ENCODE measurements at places on chromosomes 4 and X.

DNA sequence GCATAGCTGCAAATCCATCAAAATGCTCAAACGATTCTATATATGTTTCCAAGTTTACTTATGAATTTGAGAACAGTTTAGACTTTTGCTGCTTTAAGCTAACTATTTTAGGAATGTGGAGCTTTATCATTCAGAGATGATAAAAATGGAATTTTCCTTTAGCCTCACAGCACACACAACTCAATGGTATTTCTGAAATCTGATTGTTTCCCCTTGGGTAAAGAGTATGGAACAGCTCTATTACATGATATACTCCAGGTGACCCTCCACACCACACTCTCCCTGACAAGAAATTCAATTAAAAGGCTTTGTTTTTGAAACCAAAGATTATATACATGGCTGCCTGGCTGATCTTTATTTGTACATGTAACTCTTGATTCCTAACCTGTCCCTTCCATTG is 120.0 kb downstream of the LUZP4 start:
- no peak for DNase-seq

DNA sequence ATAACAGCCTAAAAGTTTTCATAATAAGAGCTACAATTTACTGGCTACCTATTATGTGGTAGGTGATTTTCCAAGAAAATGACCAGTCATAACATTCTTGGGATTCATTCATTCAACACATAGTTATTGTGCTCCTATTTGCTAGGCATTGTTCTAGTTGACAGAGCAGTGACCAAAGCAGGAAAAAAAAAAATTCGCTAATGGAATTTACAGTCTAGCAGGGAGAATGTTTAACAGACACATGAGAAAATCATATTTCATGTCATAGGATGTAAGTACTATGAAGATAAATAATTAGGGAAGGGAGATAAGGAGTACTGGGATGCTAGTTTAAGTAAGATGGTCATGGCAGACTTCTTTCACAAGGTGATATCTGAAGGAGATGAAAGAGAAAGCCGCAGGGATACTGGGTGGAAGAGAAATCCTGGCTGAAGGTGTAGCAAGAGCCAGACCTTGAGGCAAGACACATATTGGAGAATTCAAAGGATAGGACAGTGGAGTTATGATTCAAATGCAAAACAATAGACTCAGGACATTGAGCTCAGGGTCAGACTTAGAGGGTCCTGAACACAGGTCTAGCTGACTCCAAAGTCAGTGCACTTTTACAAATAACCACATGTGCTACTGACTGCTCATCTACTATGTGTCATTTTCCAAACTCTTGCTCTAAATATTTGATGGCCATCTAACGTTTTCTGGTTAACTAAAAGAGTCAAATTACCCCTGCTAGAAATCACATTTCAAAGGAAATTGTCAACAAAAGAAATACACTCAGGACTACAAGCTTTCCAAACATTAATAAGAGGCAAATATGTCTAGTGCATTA is 20.4 kb downstream of the SPCS3 start:
- DNase-seq, result no peak

DNA sequence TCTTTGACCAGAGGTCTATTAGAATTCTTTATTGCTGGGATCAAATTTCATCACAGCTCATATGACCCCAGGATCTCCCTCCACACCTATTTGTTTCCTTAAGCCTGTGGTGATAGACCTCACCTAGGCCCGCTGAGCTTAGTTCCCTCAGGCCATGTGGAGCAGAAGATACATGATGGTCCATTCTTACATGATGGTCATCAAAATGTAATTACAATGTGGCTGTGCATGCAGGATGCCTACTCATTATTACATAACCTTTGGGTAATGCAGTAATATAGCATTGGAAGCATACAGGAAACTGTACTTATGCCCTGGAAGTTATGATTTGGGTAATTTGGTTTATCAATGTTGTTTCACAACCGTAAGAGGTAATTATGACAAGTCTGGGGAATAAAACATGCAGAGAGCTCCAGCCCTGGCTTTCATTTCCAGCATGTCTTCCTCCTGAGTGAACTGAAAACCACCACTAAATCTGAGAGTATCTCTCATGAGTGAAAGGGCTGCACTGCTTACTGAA is 67.0 kb upstream of the AGA start:
- DNase-seq, result no peak

DNA sequence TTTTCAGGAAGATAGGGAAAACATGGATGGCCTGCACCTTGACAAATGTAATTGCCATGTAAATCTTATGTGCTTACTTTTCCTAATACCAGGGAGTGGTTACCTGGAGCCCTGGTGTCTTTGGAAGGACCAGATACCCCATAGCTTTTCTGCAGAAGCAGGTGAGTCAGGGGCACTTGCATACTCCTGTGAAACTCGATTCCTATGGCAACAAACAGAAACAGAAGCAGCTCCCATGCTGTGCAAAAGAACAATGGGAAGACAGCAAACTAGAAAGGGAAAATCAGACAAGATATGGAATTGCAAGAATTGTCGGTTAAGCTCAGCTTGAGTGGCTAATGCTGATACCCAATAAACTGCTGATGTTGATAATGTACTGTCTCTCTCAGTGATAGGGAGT is 117.4 kb upstream of the AFF2 start:
- DNase-seq, result no peak

DNA sequence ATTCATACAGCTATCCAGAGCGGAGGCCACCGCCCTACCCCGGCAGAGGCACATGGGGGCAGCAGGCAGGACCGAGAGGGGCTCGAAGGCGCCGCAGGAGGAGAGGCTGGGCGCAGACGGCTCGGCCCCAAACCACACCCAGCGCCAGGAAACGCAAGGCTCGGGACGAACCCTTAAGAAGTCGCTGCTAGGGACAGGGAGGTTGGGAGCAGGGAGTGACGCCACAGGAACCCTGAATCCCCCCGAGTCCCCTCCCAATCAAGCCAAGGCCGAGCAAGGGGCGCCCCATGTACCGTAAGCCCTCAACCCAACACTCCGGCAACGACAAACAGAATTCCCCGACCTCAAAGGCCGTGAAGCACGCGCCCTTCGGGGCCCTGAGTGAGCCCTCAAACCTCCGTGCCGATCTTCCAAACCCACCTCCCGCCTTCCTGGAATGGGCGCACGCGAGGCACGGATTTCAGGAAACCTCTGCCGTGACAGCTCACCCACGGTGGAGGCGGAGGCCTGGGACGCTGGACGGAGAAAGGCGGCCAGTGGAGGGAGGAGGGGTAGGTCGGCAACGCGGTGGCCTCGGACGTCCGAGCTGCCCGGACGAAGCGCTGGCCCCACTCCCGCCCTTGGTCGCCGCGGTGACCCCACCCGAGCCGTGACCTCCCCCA is 1.8 kb downstream of the ZFYVE28 start:
- no peak for DNase-seq

- DNase-seq, result no peak
Observed at GRCh38 chrX:37425370-37425769, 76.2 kb downstream of the PRRG1 start.

- no peak for DNase-seq
Observed at GRCh38 chrX:42098900-42099299, 175.5 kb upstream of the CASK start.

DNA sequence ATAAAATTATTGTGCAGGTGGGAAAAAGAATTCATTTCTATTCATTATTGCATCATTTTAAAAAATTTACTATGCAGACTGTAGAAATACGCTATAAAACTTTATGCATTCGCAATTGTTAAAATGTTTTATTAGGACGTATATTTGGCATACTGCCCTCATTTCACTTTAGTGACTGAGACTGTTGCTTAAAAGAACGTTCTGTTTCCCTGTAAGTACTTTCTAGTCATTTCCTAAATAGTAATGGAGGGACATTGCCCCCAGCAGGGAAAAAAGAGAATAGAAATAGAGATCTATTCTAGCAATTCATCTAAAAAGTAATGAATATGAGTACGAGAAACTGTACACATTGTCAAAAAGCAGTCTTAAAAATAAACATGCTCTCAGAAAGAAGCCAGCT is 1295.8 kb upstream of the TENM3 start:
- no peak for DNase-seq

- DNase-seq, result no peak
Observed at GRCh38 chr4:39613093-39613656, 25.5 kb downstream of the SMIM14 start.

DNA sequence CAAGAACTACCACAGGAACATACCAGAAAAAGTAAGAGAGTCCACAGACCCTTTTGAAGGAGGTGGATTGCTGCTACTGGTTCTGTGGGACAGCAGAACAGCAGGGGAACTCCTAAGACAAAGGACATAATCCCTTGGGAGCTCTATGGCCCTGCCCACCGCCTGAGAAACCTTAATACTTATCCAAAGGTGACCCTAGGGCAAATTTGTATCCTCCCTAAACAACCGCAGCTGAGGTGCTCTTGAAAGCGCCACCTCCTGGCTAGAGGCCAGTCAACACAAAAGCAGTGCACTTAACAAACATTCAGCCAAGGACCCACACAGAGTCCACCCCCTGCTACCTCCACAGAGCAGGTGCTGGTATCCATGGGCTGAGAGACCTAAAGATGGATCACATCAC is 136.8 kb downstream of the ADAM29 start:
- DNase-seq, result no peak

- DNase-seq, result no peak
Observed at GRCh38 chr4:105605493-105605892, 53.1 kb downstream of the ARHGEF38 start.

DNA sequence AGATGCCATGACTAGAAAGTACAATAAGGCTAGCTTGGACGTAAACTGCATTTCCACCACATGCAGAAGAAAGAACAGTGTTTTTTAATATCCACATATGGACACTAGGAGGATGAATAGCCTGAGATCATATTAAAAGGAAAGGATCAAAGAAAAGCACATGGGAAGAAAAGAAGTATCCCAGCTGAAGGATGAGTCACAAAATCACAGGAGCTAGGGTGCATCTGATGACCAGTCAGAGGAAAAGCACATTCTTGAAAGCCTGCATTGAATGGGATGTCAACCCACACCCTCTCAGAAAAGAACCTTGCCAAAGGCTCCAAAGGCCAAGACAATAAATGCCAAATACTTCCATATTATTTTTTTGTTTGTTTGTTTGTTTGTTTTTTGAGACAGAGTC is 56.8 kb upstream of the PRDX4 start:
- DNase-seq, result no peak

- DNase-seq, result no peak
Observed at GRCh38 chr4:14562901-14563300, 439.4 kb upstream of the CPEB2 start.

DNA sequence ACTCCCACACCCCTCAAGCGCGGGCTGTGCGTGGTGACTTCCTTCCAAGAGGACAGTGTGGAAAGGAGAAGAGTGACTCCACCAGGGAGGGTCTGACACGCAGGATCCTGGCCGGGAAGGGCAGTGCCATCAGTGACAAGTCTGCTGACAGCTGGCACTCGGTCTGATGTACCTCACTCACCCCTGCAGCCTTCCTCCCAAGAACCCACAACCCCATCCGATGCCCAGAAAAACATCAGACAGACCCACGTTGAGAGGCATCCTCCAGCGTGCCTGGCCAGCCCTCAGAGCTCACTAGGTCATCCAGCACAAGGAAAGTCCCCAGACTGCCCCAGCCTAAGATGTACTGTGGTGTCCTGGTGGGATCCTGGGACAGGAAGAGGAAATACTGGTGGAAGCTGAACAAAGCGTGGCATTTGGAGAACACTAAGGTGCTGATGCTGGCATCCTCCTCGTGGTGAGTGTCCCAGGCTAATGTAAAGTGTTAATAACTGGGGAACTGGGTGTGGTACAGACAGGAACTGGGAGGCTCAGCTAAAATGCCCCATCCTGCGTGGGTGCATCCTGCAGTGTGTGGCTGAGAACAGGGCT is 200.0 kb upstream of the PSAPL1 start:
- no peak for DNase-seq

- DNase-seq, result no peak
Observed at GRCh38 chrX:11792461-11793421, 34.7 kb downstream of the MSL3 start.

DNA sequence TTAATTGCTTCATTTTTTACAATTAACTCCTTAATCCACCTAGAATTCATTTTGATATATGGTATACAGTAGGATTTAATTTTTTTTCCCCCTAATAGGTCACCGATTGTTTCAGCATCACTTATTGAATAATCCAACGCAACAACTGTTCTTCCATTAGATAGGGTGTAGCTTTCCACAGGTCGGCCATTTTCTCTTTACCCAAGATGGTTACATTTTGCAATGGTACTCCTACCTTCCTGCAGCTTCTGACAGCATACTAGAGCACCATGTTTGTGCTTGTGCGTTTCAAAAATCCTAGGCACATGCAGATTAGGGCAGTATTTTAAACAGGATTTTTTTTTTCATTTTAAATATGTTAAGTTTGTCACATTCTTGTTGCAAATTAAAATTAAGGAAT is 2.3 kb downstream of the LINC00632 start:
- no peak for DNase-seq

- no peak for DNase-seq
Observed at GRCh38 chrX:153686711-153687110, 1.0 kb upstream of the SLC6A8 start.

DNA sequence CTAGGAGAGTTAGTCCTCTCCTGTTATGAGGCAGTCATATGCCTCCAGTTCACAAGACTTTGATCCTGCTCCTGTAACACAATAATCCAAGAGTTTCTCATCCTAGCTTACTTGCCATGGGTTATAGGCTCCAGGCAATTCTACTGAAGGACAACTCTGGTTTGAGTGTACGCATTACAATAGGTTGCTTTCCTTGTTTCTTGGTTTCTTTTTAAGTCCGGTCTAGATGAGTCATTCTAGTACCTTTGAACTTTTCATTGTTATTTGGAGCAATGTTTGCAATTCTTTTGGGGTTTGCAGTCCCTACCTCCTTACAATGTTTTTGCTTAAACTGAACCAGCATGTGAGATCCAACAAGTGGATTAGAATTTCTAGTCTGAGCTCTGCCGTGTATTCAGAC is 109.1 kb downstream of the ANAPC4 start:
- peak; percentile 72 for DNase-seq

DNA sequence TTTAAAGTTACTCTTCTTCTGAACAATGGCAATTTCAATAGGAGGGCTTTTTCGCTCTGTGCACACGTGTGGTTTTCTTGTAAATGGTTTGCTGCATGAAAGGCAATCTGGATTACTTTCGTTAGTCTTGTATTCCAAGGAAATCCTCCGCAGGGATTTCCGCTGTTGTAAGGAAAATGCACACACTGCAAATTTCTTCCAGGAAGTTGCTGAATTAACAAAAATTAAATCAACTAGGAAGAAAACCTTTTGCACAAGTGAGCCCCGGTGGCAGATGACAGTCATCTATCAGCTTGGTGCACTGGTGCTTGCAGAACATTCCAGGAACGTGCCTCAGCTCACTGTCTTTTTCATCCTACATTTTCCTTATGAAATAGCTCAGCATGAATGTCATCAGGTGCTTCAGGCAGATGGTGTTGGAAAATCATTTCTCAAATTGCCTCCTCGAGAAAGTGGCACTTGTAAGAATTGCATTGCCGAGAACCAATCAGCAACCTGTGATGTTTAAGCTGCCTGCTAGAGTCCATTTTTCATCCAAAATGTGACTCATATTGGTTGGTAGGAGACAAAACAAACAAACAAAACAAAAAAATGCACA is 272.4 kb upstream of the VCX start:
- DNase-seq, result no peak

DNA sequence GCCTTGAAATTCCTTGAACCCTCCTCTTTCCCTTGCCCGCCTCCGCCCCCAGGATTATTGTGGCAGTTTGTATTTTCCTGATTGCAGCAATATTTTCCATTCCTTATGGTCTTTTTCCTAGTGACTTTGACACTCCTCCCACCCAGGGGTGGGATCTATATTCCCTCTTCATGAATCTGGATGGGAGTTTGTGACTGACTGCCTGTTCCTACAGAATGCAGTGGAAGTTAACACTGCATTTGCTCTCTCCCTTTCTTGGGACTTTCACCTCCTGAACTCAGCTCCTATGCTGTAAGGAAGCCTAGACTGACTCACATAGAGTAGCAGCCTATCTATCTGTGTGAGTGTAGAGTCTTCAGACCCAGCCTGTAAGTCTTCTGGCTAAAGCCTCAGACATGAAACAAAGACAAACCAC is 2.2 kb downstream of the FUNDC2 start:
- DNase-seq, result no peak
